Stimulated activated naive B cell treated with anti-CD40 and anti-IgM and Interleukin-4, amounts not matched to agents 10 μg/mL and 1 μg/mL and 100 μg/mL, for 72 hours (primary cell): ENCODE measurements at places on chromosomes 3 and 15.

- DNase-seq, result no peak
Observed at GRCh38 chr3:81643721-81644120, 117.7 kb downstream of the GBE1 start.

DNA sequence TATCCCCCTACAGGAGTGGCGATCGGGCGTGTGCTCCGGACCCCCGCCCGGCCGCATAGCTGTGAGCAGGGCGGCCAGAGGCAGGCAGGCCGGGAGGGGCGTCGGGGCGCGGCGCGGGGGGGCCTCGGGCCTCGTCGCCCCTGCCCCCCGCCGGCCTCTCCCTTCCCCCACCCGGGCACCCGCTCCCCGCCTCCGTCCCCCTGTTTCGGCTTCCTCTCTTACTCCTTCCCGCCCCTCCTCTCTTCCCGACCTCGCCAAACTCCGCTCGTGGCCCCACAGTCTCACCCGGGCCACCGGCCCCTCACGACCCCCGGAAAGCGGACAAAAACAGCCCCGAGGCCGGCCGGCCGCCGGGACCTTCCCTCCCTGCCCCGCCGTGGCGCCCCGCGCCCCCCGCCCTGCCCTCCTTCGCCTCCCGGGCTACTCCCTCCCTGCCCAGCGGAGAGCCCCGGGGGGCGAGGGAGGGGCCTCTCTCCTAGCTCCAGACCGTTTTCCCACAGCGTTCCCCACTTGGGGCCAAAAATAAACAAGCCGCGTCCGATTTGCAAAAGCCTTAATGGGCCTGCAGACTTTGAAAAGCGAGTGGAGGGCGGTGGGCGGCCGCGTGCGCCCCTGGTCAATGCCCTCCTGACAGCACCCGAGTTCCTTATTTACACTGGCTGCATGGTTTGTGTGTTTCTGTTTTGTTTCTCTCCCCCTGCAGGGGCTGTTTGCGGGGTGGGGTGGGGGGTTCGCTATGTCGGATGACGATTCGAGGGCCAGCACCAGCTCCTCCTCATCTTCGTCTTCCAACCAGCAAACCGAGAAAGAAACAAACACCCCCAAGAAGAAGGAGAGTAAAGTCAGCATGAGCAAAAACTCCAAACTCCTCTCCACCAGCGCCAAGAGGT lies 1.0 kb downstream of the UBE2E1 start:
- DNase-seq, result no peak

DNA sequence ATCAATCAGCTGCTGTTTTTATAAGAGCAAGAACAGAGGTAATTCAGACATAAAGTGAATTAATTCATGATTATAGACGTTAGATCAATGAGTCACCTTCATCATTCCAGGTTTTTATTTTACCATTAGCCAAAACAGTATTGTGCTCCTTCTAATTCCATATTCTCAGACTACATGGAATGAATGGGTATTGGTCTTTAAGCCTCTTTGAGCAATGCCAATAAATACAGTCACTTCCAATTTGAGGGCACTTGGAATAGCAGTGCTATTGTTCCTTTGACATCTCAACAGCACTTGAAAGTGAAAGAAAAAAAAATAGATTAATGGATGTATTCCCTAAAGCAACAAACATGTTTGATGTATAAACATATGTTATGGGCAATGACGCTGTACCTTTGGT lies 830.9 kb upstream of the CFAP20DC start:
- DNase-seq, result no peak

GRCh38 chr3:71018799-71019198 lies 564.7 kb downstream of the FOXP1 start:
- no peak for DNase-seq

DNA sequence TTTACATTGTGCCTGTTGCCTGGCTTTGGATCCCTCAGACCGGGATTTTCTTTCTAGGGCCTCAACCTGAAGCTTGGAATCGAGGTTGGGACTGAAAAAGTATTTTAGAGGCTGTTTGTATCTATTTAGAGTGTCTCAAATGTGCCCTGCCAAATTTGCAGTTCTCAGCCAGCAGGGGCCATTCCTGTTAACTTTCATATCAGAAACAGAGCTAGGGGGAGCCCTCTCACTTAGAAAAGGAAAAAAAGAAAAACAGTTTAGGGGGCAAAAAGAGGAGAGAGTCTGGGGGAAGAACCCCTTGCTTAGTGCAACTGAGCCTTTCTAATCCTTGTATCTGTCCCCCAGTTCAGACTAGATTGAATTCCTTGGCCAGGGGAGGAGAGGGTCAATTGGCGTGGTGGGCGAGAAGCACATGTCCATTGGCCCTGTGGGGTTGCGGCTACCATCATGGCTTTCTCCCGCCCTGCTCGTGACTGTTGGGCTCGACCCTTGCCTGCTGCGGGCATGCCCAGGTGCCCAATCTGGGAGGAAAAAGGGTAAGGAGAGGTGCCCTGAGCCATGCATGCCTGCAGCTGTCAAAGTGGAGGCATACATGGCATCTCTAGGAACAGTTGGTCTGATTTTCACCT lies 101.6 kb downstream of the CFAP44 start:
- DNase-seq, result no peak
